ENCODE measurements at places on chromosomes 5 and 9.

GRCh38 chr9:129501771-129502319, 119.1 kb downstream of the C9orf50 start:
- DNase-seq, result no peak

GRCh38 chr9:2635922-2636321, 14.3 kb downstream of the VLDLR start:
- no peak for DNase-seq

- DNase-seq, result no peak
Observed at GRCh38 chr9:130938184-130938651, 829 bp downstream of the FIBCD1 start.

DNA sequence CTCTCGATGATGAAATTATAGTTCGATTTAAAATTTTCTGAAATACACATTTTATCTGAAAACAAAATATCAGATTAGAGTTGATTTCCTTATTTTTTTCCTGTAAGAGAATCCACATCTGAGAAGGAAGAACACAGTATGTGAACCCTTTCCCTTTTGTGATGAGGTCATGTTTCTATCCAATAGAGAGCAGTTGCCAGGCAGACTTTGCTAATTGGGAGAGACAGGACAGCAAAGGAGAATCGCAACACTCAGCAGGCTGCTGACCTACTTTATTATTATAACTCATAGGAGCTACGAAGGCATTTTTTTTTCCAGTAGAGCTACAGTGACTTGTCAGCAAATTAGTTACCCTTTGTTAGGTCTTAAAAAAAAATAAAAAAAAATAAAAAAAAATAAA, 242.1 kb downstream of the HCN1 start:
- DNase-seq, result no peak

GRCh38 chr5:28512648-28513047, 1474.3 kb upstream of the CDH9 start:
- no peak for DNase-seq

DNA sequence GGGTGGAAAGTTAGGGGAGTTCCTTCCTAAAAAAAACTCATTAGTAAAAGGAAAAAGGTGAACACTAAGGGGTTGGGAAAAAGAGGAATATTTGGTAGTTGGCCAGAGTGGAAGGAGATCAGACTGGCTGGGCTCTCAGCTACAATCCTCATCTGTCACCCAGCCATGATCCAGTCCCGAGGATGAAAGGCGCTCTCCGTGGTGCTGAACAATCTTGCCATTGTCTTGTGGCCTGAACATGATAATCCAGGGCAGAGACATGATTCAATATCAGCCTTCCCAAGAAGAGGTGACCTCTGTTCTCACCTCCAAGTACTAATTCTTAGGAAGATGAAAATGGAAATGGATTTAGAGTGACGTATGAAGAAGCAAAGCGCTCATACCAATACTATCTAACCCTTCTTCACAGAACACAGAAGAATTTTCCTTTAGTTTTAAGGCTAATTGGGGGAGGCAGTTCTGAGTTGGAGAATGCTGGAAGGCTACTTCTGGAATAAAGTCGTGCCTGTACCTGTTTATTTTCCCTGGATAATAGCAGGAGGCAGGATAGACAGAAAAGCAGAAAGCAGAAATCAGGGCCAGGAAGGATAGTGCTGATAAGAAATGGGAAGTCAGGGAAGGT, 36.6 kb upstream of the MYORG start:
- no peak for DNase-seq

DNA sequence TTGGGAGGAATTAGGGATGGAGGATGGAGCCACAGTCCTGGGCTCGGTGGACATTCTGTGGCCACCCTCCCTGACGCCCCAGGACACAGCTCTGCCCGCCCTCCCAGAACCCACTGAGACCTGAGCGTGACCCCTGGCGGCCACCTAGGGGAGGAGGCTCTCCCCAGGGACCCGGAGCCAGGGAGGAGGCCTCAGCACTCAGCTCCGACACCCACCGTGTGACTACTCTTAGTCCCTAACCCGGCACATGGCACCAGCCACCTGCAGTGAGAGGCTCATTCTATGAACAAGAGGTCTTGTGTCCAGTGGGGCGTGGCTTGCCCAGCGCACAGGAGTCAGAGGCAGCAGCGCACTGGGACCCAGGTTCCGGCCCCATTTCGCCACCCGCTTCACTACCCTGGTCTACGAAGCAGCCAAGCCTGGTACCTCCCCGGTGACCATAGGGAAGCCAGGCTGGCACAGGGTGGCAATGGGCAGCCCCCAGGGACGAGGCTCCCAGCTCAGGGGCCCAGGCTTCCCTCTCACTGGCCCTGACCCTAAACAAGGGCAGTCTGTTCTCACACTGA, 10.2 kb downstream of the SARDH start:
- DNase-seq, result no peak

GRCh38 chr9:129586685-129587084, 34.2 kb downstream of the C9orf50 start:
- DNase-seq, result no peak

- no peak for DNase-seq
Observed at GRCh38 chr5:135980620-135981019, 25.8 kb upstream of the LECT2 start.

DNA sequence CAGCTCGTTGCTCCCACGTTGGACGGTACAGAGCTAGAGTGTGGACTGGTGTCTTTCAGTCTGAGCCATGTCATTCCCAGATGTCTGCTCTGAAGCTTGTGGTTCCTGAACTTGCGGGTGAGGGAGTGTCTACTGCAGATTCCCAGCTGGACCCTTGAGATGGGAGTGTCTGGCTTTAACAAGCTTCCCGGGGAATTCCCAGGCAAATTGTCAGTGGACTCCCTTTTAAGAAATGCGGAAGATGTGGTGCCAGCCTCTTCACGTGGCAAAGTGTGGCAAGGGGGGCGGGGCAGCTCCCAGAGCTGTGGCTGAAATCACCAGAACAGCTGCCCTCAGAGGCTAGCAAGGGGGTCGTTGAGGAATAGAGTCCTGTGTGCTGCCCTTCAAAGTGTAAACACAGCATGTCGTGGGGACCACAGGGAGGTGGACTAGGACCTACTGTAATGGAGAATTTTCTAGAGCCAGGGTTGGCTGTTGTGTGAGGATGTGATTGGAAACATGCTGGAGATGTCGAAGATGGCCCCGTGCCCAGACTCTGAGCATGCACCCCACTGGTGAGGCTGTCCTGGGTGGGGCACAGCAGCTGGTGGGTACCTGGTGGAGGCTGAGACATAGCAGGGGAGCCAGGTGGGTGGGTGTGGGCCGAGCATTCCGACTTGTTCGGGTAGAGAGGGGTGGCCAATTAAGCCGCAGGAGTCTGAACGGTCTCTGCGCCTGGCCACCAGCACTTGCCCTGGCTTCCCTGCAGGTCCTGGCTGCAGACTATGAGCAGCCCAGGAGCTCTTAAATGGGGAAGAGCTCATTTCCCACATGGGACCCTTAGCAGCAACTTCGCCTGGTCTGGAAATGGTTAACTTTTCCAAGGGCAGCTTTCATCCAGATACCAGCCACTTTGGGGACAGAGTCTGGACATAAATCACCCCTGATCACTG, 37.4 kb downstream of the PRRX2 start:
- no peak for DNase-seq

DNA sequence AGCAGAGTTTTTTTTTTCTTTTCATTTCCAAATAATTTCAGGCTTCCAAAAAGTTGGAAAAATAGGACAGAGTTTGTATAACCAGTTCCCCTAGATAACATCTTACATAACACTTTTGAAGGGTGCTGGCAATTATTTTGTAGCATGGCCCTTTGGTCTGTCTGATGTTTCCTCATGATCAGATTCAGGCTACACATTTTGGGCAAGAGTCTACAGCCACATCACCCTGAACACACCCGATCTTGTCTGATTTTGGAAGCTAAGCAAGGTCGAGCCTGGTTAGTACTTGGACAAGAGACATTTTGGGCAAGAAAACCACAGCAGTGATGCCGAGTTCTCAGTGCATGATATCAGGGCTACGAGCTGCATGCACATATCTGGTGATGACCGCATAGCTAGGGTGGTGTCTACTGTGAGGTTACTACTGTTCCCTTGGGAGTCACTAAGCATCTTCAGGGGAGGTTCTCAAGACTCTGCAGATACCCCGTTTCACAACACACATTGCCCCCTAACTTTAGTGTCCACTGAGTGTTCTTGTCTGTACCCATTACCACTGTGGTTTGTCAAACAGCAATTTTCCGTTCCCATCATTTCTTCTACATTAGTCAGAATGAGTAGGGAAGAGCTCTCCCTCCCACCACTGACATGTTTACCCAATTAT, 86.2 kb downstream of the TTC39B start:
- no peak for DNase-seq

GRCh38 chr9:114592356-114592755, 4.8 kb downstream of the ATP6V1G1 start:
- DNase-seq, result no peak

GRCh38 chr5:149939546-149939945, 5.0 kb downstream of the PDE6A start:
- DNase-seq, result no peak

GRCh38 chr5:18798058-18798457, 1163.8 kb downstream of the TAF11L14 start:
- no peak for DNase-seq

DNA sequence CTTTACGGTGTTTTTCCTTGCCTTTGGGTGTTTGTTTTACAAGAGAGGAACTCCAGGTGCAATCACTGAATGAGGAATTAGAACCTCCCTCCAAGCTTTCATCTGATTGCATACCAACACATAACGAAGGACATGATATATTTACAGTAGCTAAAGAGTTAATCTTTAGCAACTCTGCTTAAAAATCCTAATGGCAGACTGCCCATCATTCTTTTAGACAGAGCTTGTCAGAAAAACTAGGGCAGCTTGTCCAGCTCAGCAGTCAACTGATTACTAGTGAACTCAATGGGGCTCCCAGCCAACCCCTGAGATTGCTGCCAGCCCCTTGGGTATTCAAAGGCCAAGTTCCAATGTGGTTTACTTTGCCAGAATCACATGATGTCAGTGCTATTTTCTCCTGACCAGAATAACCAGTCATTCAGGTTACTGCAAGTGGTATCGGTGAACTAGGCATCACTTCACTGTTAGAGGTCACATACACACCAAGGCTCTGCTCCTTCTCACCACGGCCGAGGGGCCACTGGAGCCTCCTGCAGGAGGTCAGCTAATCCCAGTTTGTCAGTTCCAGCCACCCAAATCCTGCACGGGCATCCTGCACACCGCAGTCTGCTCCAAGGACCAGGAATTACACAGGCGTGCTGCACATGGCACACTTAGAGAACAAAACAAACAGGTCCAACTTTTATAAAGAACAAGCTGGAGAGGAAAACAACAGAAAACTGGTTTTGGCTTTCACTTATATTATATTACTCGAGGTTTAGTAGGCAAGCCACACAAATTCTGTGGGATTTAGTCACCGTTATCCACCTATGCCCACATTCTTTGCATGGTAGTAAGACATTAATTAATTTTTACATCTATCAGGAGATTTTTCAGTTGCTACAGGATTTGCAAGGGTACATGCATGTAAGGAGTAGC, 62.5 kb downstream of the NFIB start:
- no peak for DNase-seq

DNA sequence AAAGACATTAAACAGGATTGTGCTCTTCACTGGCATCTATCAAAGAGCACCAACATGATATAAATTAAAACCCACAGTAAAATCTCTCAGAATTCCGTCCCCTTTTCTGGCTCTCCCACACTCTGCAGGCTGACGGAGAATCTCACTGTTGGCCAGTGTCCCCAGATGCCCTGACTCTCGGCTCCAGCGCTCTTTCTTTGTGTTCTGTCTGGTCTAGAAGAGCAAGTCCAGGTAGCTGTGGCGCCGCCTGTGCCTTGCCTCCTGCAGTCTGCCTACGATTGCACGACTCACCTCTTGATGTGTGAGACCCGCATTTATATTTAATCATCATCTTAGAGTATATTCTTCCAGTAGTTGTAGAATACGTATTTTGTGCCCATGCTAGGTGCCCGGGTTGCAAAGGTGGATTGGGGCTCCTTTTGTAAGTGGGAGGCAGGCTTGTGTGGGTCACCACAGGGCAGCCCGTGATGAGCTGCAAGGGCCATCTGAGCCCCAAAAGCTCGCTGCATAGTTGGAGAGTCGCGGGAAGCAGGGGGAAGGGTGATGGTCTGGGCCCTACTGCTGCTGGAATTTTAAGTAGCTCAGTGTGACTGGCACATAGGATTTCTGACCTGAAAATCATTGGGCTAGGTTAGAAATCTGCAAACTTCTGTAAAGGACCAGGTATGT, 55.6 kb downstream of the EHMT1 start:
- DNase-seq, result no peak

DNA sequence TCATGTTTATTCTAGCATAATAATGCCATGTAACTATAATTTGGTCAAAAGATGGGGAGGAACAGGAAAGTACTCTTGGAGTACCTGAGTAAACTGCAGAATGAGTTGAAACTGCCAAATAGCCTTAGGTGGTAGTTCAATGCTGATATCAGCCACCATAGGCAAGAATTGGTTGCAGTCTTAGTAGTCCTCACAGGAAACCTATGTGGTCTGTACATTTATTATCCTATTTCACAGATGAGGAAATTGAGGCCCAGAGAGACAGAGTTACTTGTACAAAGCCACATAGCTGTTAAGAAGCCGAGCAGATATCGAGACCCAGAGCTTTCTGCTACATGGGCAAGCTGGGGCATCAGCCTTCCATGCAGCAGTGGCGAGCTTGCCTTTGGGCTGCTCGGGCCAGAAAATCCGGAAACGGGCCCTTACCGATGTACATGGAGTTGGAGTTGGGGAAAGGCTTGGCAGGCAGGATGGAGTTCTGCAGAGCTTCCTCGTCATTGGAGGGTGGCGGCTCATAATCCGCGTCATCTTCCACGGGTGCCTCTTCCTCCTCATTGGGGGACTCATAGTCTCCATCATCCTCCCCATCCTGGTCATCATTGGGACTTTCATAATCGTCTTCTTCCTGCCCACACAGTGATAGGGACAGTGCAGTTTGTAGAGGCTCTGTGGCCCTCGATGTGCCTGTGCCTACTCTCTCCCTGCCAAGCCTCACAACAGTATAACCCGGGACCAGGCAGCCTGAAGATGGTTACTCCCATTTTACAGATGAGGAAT, 27.1 kb downstream of the LCP2 start:
- no peak for DNase-seq

- DNase-seq, result no peak
Observed at GRCh38 chr5:107510125-107510524, 160.6 kb downstream of the EFNA5 start.

DNA sequence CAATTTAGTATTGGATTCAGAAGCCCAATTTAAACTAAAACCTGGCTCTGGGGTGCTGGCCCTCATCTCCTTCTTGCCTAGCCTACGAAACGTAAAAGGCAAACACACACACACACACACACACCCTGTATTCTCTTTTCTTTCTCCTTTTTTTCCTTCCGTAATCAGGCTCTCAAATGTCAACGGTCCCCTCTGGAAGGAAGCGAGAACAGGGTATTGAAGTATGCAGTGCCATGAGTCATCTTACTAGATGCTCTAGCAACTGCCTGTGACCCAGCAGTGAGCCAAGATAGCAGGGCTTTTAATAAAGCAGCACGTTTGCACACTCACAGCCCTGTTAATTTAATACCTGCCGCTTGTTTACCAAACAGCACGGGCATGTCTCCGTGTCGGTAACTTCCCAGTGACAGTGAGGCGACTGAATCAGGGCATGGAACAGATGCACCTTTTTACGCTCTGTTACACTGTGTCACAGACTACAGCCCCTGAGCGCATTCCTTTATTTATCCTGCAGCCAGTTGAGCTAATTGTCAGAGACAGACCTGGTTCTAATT, 243.8 kb downstream of the BNC2 start:
- DNase-seq, result no peak
